Stimulated activated CD8-positive, alpha-beta memory T cell treated with anti-CD3 and anti-CD28 coated beads, Interleukin-7, amount 100 ng/mL, for 1 hour (primary cell): ENCODE measurements at places on chromosomes 3 and 15.

DNA sequence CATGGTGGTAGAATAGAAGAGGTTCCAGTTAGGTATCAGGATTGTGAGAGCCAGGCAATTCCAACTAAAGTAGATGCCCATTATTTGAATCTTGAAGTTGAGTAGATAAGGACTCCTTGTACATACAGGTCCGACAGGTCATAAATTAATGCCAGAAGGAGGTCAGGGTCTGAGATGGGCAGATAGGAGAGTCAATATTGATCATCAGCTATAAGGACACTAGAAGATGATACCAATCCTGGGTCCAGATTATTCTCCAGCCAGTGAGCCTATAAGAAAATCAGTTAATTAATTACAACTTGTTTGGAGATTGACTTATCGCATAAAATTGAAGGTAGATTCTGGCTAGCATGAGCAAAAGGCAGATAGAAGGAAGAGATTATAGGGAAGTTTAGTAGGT, 378.4 kb upstream of the NAALADL2 start:
- no peak for DNase-seq

- no peak for DNase-seq
Observed at GRCh38 chr15:42843699-42844098, 76.9 kb downstream of the TTBK2 start.

DNA sequence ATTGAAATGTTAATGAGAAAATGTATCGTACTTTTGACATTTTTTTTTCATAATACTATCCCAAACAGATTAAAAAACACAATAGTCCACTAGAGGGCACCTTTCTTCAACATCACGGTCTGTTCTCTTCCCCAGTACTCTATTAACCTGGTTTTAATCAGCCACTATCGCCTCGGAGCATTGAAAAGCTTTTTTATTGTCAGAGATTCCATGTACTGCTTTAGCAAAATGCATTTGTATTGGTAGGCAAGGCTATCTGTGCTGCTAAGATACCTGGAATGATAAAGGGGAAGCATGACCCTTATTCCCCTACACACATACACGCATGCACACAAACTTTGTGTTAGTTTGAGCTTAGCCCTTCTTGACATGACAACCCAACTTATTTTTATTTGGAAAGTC, 160.1 kb upstream of the IL12A start:
- no peak for DNase-seq

DNA sequence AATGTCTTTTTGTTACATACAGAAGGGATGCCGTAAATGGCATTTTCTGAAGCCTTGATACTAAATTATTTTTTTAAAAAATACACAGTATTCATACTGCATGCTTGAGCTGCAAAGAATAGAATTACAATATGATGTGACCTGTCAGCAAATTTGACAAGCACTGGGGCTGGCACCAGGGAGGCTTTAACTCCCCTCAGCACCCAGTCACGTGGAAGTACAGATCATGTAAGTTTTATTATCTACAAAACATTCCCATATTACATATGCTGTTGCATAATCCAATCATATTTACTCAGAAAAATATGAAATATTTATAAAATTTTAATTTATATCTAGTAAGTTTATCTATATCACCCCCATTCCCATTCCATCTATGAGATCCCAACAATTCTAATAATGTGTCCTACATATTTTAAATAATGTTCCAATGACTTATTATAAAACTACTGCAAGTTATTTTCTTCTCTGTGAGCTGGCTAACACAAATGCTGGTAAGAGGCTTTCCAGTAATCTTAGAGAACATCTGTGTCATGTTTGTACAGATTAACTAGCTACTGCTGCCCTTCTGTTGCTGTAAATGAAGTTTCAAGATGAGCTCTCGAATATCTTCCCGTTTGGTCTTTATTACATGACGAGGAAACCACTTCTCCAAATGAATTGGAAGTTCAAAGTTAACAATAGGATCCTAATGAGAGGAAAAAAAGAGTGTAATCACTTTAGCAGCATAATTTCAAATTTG, 5.2 kb upstream of the IMPG2 start:
- DNase-seq = no peak

GRCh38 chr3:65481085-65481484, 557.6 kb downstream of the MAGI1 start:
- no peak for DNase-seq

GRCh38 chr15:53446376-53446775, 313.1 kb downstream of the WDR72 start:
- DNase-seq = no peak

- DNase-seq = no peak
Observed at GRCh38 chr3:15243822-15244482, 37.9 kb downstream of the CAPN7 start.
